SK-MEL-5 (cell line): ENCODE measurements at places on chromosomes 1 and 21. TPM values are rescaled to one million over a fixed set of nuclear protein-coding genes. Genes with fewer than 3 reads are reported as not detected.

The ARHGEF10L gene
- total RNA-seq = 4.2 and 4.4 TPM in 2 replicates

The KCNQ4 gene
- 0.11 TPM in 1 of 2 replicates, not detected in the other for total RNA-seq

The INTS3 gene
- total RNA-seq = 63.2 and 77.5 TPM in 2 replicates

The TEX38 gene
- total RNA-seq = not detected in 2 replicates

The CCDC17 gene
- 0.48 and 0.67 TPM in 2 replicates for total RNA-seq

The GSTM5 gene
- total RNA-seq = not detected in 2 replicates

The RAP1GAP gene
- total RNA-seq = 0.61 and 0.95 TPM in 2 replicates

The FLG2 gene
- total RNA-seq = not detected in 2 replicates

The GCSAML gene
- total RNA-seq = 0.32 and 0.43 TPM in 2 replicates

The YOD1 gene
- total RNA-seq = 9.2 and 9.4 TPM in 2 replicates

The TSHB gene
- total RNA-seq = not detected in 2 replicates

The CCDC30 gene
- 1.5 TPM in 2 replicates for total RNA-seq
